Spinal cord (tissue), 10 donors: ENCODE measurements at places on chromosomes 5 and 9. TPM values are rescaled to one million over a fixed set of nuclear protein-coding genes. Genes with fewer than 3 reads are reported as not detected.

Gene FIBCD1
- 8.2 TPM for polyA plus RNA-seq

Gene LCN9
- not detected for polyA plus RNA-seq

Gene LHX6
- 3.2 TPM for polyA plus RNA-seq

Gene PAEP
- polyA plus RNA-seq: 0.42 TPM

Gene CRB2
- 17.8 TPM for polyA plus RNA-seq

Gene CER1
- polyA plus RNA-seq: 0.49 TPM

Gene KCNIP1
- 140 TPM for polyA plus RNA-seq

Gene RASGRF2
- polyA plus RNA-seq: 10.3 TPM

Gene PCDHA7
- polyA plus RNA-seq: 6.2 TPM

Gene NSMF
- 369 TPM for polyA plus RNA-seq

Gene SLC46A2
- polyA plus RNA-seq: 0.14 TPM

Gene SUSD3
- polyA plus RNA-seq: 3.1 TPM

Gene UBE2D2
- 185 TPM for polyA plus RNA-seq

Gene CYLC2
- not detected for polyA plus RNA-seq

Gene IGFBPL1
- polyA plus RNA-seq: 10.4 TPM

Gene ZBTB34
- polyA plus RNA-seq: 16.0 TPM

Gene SPATA31D4
- not detected for polyA plus RNA-seq

Gene PCDHB7
- polyA plus RNA-seq: 5.2 TPM

Gene BTNL3
- not detected for polyA plus RNA-seq

Gene PCDHAC1
- 3.6 TPM for polyA plus RNA-seq

Gene TMEM203
- 50.7 TPM for polyA plus RNA-seq

Gene RNF183
- not detected for polyA plus RNA-seq

Gene PCDHGC5
- 6.5 TPM for polyA plus RNA-seq

Gene TMOD1
- polyA plus RNA-seq: 104 TPM

Gene CNTFR
- 109 TPM for polyA plus RNA-seq

Gene FCN1
- polyA plus RNA-seq: 0.53 TPM

Gene AK8
- polyA plus RNA-seq: 3.5 TPM

Gene LURAP1L
- 14.3 TPM for polyA plus RNA-seq

Gene CBY3
- polyA plus RNA-seq: 2.3 TPM

Gene REEP5
- polyA plus RNA-seq: 201 TPM

Gene PCDHA10
- polyA plus RNA-seq: 1.1 TPM

Gene CFAP157
- polyA plus RNA-seq: 27.6 TPM

Gene BHMT
- polyA plus RNA-seq: 5.0 TPM

Gene ZFP2
- 8.3 TPM for polyA plus RNA-seq

Gene ST6GALNAC6
- 68.9 TPM for polyA plus RNA-seq

Gene C5
- 5.7 TPM for polyA plus RNA-seq

Gene WWC1
- polyA plus RNA-seq: 47.1 TPM

Gene ECM2
- 6.1 TPM for polyA plus RNA-seq

Gene SHROOM1
- 11.6 TPM for polyA plus RNA-seq

Gene ADAMTS13
- polyA plus RNA-seq: 13.4 TPM

Gene HRH2
- 3.8 TPM for polyA plus RNA-seq

Gene SH3RF2
- 0.25 TPM for polyA plus RNA-seq

Gene SNCAIP
- polyA plus RNA-seq: 35.8 TPM

Gene CCNB1
- polyA plus RNA-seq: 47.2 TPM

Gene LHFPL2
- 40.1 TPM for polyA plus RNA-seq
